GM13977 (cell line): ENCODE measurements at places on chromosomes 6 and 20.

DNA sequence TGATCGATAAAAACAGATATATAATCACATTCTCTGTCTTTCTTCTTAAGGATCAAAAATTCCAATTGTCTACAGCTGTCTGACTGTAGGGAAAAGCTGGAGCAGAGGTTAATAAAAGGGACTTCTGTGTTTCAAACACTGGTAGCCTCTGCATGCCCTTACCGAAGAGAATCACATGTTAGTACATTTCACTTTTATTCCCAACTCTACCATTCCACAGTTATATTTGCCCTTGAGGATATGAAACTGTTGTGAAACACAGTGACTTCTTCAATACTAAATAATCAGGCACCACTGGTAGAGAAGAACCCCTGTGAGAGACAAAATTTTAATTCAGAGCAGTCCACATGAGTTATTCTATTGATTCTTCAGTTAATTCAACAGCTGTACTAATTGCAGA is 1187.3 kb upstream of the CITED2 start:
- DNase-seq = no peak

- no peak for DNase-seq
Measured at GRCh38 chr6:132005178-132005577, 54.0 kb upstream of the CCN2 start.

- DNase-seq = peak; percentile 48
Measured at GRCh38 chr20:49276961-49277785, 684 bp downstream of the ZNFX1 start.

DNA sequence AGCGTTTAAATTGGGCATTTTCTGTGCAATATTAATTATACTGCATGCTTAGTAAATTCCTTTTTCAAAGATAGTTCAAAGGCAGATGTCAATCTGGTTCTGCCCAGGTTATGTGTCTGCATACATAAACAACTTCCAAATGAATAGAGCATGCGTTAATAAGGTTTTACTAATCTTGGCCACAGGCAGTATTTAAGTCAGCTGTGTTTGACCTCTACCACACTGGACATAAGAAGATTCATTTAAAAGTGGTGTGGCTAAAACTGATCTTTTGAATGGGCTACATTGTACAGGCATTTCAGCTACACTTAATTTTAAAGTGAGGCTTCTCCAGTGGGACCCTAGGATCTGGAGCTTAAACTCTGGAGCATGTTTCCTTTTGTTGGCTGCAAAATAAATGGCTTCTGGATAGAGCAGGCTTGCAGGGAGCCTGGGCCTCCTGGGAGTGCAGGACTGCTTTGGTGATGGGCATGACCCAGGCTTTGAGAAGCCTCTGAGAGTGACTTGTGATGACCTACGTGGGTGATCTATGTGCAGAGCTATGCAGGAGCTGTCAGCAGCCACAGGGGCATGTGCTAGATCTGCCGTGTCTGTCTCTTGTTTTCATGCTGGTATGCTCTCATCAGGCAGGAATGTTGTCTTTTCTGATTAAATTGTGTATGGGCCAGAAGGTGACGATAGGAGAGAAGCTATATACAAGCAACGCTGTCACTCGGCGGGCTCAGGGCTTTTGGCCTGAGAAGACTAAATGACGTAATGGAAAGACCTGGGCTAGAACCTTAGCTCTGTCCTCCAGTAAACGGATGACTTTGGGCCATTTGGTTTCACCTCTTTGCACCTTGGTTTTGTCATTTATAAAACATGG is 331.2 kb downstream of the QKI start:
- DNase-seq = no peak

GRCh38 chr6:28303570-28303969 is 22.2 kb downstream of the PGBD1 start:
- DNase-seq = peak; percentile 49

GRCh38 chr6:149134511-149134933 is 183.0 kb upstream of the TAB2 start:
- DNase-seq = no peak
